ENCODE measurements at places on chromosomes 12 and 14.

DNA sequence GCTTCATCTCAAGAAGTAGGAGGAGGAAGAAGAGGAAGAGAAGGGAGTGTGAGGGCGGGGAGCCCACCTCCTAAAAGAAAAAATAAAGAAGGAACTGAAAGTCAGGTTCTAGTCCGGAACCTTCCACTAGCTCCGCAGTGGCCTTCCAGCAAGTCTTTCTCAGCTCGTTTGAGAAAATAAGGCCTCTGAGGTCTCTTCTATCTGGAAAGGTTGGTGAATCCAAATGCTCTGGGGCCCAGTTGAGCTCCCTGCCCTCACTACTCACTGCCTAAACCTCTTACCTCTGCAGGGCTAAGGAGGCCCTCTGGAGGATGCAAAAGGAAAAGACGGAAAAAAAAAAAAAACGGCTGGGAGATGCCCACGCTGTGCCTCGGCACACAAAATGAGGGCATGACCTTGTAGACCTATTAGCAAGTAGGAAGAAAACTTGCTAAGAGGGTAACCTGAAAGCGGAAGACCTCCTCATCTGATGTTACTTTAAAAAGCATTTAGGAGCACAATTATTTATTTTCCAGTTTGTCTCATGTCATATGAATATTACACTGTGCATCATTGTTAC lies 35.9 kb downstream of the FBLN5 start:
- H3K27me3 ChIP-seq = no peaks in the 10 kb centered on the region
- peak overlapping the region; percentile 68 for H3K27ac ChIP-seq
- no peak overlapping the region for H3K4me3 ChIP-seq
- no peak for DNase-seq

- DNase-seq = no peak
- H3K27me3 ChIP-seq = no peaks in the 10 kb centered on the region
- H3K36me3 ChIP-seq = no peaks in the 10 kb centered on the region
- H3K27ac ChIP-seq = no peak overlapping the region
Observed at GRCh38 chr14:43408472-43408871, 1098.6 kb downstream of the FSCB start.

GRCh38 chr12:124620606-124621295 lies 53.3 kb upstream of the NCOR2 start:
- peaks cover 9% of the 10 kb centered on the region for H3K27me3 ChIP-seq
- no peak for DNase-seq
- H3K4me1 ChIP-seq = peaks cover 12% of the 10 kb centered on the region

GRCh38 chr14:24339284-24340151 lies at the start of gene RIPK3:
Gene RIPK3 (minus strand): TSS chr14:24339991. CDS start chr14:24339826, 165 bp downstream.
- H3K4me1 ChIP-seq = peaks cover 14% of the 10 kb centered on the region
- no peaks in the 10 kb centered on the region for H3K36me3 ChIP-seq
- H3K4me3 ChIP-seq = peak within 1 kb of the TSS; percentile 60
- H3K27me3 ChIP-seq = peaks cover 23% of the 10 kb centered on the region
- DNase-seq = no peak
- no peak within 1 kb of the TSS for H3K27ac ChIP-seq

- DNase-seq = no peak
- H3K27me3 ChIP-seq = peaks cover 2% of the 10 kb centered on the region
- H3K36me3 ChIP-seq = no peaks in the 10 kb centered on the region
- peaks cover 4% of the 10 kb centered on the region for H3K4me1 ChIP-seq
- H3K4me3 ChIP-seq = no peak overlapping the region
Observed at GRCh38 chr14:97281741-97282140, 484.6 kb downstream of the VRK1 start.

GRCh38 chr14:103089386-103090335 lies 4.9 kb upstream of the EXOC3L4 start:
- H3K4me1 ChIP-seq = peaks cover under 1% of the 10 kb centered on the region
- no peak for DNase-seq
- H3K27ac ChIP-seq = no peak overlapping the region
- H3K27me3 ChIP-seq = peaks cover 5% of the 10 kb centered on the region
- no peak overlapping the region for H3K4me3 ChIP-seq

DNA sequence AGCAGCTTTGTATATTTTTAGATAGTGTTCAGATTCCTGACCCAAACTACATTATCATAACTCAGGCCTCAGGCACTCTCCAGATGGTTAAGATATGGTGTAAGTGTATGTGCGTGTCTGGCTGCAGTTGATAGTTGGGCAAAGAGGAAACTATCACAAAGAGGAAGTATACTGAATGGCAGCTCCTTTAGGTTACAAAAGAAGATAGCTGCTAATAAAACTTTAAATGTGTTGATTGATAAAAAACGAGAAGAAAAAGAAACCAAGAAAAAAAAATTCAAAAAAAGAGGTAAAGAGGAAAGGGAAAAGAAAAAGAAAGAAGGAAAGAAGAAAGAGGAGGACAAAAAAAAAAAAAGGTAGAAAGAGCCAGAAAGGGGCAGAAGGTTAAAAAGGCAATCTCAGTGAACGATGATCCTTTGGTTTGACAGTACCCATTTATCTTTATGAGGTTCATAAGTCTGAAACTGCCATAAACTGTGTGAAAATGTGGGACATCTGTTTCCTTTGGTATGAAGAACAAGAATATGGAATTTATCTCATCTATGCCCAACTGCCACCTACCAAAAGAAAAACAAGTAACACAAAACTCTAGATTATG lies 42.2 kb downstream of the TAOK3 start:
- H3K27ac ChIP-seq = peak overlapping the region; percentile 97
- H3K4me1 ChIP-seq = peaks cover 43% of the 10 kb centered on the region
- H3K4me3 ChIP-seq = peak overlapping the region; percentile 46
- no peaks in the 10 kb centered on the region for H3K36me3 ChIP-seq
- H3K27me3 ChIP-seq = no peaks in the 10 kb centered on the region

DNA sequence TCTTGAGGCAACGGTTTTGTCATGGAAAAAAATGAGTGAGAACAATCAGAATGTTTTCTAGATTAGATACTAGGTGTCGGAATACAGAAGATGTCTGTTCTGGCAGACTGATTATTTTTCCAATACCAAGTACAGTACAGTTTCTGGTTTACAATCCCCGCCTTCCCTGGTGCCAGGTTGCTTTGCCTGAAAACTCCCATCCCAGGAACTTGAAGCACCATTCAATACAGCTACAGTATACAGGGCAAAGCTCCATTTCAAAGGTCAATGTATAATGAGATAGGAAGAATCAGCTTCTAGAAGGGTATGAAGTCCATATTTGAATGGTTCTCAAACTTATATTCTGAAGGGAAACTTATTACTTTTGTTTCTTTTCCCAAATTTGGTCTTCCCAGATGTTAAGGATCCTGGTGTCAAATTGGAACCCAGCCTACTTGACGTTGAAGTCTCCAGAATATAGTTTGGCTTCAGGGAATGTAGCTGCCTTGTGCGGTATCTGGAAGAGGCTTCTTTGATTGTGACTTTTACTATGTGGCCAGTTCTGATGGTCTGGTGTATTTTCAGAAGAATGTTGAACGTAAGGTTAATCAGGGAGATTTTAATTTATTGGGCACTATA lies 238.0 kb upstream of the ATP2B1 start:
- no peaks in the 10 kb centered on the region for H3K36me3 ChIP-seq
- peaks cover 64% of the 10 kb centered on the region for H3K4me1 ChIP-seq
- H3K27ac ChIP-seq = no peak overlapping the region
- DNase-seq = no peak
- no peaks in the 10 kb centered on the region for H3K27me3 ChIP-seq

DNA sequence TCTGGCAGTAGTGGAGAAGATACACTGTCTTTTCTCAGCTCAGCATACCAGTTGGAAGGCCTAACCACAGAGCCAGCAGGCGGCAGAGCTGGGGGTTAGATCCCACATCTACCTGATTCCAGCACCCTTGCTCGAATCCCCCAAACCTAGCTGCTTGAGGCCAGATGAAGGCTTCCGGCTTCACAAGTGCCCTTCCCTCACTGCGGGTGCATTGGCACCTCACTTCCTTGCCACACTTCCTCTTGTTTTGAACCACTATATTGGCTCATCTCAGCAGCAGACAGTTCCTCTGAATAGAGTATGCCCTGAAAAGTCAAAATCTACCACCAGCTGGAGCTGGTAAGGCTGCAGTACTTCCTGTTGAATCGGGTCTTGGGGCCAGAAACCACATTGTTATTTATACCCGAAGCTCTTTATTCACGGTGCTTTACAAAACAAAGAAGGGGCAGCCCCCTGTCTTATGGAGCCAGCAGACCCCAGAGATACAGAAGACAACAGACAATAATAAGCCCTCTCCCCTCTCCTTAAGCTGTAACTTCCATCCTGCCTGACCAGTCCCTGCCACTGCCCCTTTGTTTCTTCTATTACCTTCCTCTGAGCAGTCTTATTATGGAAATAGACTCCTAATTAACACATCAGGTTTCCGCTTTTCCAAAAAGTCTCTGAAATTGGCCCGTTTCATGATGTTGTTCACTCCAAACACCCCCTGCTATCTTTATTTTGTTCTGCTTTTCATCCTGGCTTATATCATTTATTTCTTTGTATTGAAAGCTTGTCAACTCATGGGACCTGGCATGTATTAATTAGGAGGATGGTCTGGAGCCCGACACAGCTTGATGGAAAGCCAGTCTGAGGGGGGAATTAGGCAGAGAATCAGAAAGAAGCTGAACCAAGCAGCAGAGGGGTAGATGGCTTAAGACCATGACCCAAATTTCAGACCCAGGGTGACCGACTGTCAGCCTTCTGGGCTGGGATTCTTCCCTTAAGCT lies 233.5 kb downstream of the EFCAB11 start:
- H3K4me1 ChIP-seq = peaks cover 17% of the 10 kb centered on the region
- H3K27me3 ChIP-seq = no peaks in the 10 kb centered on the region
- no peak overlapping the region for H3K4me3 ChIP-seq
- no peak for DNase-seq
- H3K36me3 ChIP-seq = no peaks in the 10 kb centered on the region
- peak overlapping the region; percentile 25 for H3K27ac ChIP-seq

- no peaks in the 10 kb centered on the region for H3K27me3 ChIP-seq
- H3K27ac ChIP-seq = peak overlapping the region; percentile 99
- no peak for DNase-seq
- H3K36me3 ChIP-seq = peaks cover 7% of the 10 kb centered on the region
- H3K4me1 ChIP-seq = peaks cover 53% of the 10 kb centered on the region
- H3K4me3 ChIP-seq = peak overlapping the region; percentile 97
Observed at GRCh38 chr14:54567224-54567638, 303 bp downstream of the SAMD4A start.

DNA sequence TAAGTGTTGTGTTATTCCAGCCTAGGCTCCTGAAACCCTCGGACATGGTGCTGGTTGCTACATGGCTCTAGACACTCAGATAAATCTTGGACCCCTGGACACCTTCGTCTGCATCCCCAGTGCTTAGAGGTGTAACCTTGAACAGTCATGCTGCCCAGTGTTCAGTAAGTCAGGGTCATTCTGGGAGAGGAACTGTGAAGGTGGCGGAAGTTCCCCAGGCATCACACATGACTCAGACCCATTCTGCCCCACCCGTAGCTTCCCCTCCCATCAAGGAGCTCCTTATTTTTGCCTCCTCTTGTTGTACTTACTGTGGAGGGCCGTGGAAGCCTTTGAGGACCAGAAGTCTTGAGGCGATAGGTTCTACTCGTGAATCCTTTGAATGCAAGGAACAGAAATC lies 18.1 kb upstream of the SSPN start:
- H3K36me3 ChIP-seq = no peaks in the 10 kb centered on the region
- H3K4me3 ChIP-seq = no peak overlapping the region
- no peak overlapping the region for H3K27ac ChIP-seq
- peaks cover 6% of the 10 kb centered on the region for H3K4me1 ChIP-seq
- H3K27me3 ChIP-seq = peaks cover 10% of the 10 kb centered on the region

GRCh38 chr12:23751641-23752040 lies 197.8 kb downstream of the SOX5 start:
- H3K27ac ChIP-seq = no peak overlapping the region
- no peaks in the 10 kb centered on the region for H3K4me1 ChIP-seq
- DNase-seq = no peak
- H3K27me3 ChIP-seq = no peaks in the 10 kb centered on the region
- no peak overlapping the region for H3K4me3 ChIP-seq
- H3K36me3 ChIP-seq = peaks cover 4% of the 10 kb centered on the region

- H3K4me3 ChIP-seq = no peak overlapping the region
- peaks cover 2% of the 10 kb centered on the region for H3K36me3 ChIP-seq
- peaks cover 32% of the 10 kb centered on the region for H3K4me1 ChIP-seq
- no peak for DNase-seq
Observed at GRCh38 chr12:6360080-6360571, 15.2 kb downstream of the SCNN1A start.

DNA sequence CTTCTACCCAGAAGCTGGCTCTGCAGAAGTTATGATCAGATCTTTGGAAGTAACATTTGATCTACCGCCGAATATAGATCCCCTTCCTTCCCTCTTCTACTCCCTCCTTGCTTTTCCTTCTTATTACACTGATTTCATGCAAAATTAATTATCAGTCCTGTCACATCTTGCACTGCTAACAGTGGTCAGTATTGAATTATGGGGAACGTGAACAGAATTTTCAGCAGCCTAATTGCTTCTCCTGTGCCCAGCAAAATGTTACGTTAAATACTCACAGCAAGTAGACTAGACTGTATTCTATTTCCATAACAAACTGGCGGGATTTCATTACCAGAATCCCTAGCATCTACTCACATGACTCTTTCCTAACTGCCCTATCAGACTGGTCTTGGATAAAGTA lies 596.9 kb downstream of the DIO2 start:
- H3K27ac ChIP-seq = no peak overlapping the region
- no peak overlapping the region for H3K4me3 ChIP-seq
- no peaks in the 10 kb centered on the region for H3K36me3 ChIP-seq
- no peak for DNase-seq
- H3K27me3 ChIP-seq = no peaks in the 10 kb centered on the region
- no peaks in the 10 kb centered on the region for H3K4me1 ChIP-seq

DNA sequence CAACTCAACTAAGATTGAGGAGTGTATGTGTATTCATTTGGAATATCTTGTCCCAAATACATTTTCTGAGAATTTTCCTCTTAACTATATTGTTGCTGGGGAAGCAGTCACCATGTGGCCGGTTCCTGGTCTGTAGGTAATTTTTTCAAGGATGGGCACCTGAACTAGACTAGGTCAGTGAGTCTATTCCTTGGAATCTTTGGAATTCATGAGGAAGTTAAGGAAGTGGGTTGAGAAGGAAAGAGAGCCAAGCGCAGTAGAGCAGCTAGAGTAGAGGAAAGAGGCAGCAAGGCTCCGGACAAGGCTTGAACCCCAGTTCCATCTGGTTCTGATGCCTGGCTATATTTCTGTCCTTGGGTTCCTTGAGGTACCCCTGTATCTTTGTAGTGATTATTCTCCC lies 183.7 kb downstream of the DACT1 start:
- no peak for DNase-seq
- H3K36me3 ChIP-seq = peaks cover 5% of the 10 kb centered on the region

DNA sequence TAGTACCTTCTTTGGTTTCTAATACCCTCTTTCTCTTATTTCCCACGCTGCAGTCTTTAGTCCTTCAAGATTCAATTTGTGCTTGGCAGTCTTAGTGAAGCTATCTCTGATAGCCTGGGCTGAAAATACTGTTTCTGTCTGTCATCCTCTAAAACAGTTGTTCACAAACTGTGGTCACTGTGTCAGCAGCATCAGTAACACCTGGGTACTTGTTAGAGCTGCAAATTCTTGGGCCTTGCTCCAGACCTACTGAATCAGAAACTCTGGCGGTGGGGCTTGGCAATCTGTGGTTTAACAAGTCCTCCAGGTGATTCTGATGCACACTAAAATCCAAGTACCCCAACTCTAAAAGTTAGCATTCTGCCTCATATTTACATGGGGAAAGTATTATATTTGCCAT lies 217.5 kb upstream of the SEL1L start:
- H3K36me3 ChIP-seq = no peaks in the 10 kb centered on the region
- no peaks in the 10 kb centered on the region for H3K4me1 ChIP-seq
- no peak overlapping the region for H3K4me3 ChIP-seq
- no peak overlapping the region for H3K27ac ChIP-seq
- peaks cover 4% of the 10 kb centered on the region for H3K27me3 ChIP-seq
- no peak for DNase-seq
